Upper lobe of left lung (tissue), 6 donors: ENCODE measurements at places on chromosomes 11 and 22.

GRCh38 chr11:33256031-33256812 is 959 bp upstream of the HIPK3 start:
- peak; percentile 61 for DNase-seq

DNA sequence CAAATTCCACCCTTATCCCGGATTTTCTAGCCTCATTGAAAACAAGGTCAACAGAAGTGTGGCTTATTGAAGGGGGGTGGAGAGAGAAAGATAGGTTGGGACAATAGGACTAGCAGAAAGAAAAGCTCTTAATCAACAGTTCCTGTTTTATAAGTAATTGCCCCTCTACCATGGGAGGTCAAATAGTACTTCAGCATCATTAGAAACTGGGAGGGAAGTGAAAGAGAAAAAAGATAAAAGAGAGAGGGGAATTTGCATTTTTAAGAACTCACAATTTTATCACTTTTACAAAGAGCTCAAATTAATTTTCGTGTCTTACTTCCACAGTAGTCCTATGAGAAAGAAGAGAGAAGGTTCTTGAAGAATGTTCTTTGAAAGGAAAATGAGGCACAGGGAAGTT is 89.2 kb downstream of the AMOTL1 start:
- no peak for DNase-seq

GRCh38 chr11:99464985-99465384 is 444.2 kb downstream of the CNTN5 start:
- no peak for DNase-seq

- no peak for DNase-seq
Measured at GRCh38 chr22:48921411-48921903, 906.2 kb downstream of the BRD1 start.

DNA sequence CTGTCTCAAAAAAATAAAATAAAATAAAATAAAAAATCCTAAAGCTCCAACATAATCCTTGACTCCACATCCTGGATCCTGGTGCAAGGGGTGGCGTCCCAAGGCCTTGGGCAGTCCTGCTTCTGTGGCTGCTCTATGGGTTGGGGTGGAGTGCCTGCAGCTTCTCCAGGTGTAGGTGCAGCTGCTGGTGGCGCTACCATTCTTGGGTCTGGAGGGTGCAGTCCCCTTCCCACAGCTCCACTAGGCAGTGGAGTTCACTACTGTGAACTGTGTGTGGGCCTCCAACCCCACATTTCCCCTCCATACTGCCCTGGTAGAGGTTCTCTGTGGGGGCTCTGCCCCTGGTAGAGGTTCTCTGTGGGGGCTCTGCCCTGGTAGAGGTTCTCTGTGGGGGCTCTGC is 6.9 kb upstream of the TBC1D22A start:
- DNase-seq, result no peak

DNA sequence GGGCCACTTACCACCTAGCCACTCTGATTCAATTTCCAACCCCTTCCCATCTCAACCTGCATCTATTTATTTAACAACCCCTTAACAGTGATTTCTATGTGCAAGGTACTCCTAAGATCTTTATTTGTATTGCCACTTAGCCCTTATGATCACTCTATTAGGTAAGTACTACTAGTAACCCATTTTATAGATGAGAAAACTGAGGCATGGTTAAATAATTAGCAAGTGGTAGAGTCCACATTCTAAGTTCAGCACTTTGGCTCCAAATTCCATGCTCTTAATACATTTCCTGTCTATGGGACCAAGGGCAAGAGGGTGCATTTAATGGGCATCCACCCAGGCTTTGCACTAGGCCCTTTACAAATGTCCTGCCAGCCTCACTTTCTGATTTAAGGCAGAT is 38.1 kb upstream of the CSNK2A3 start:
- DNase-seq, result no peak

GRCh38 chr11:92204731-92205130 is 19.9 kb upstream of the FAT3 start:
- DNase-seq, result peak; percentile 40

- DNase-seq, result peak; percentile 97
Measured at GRCh38 chr11:128859563-128860441, 7.3 kb downstream of the KCNJ1 start.

- peak; percentile 63 for DNase-seq
Measured at GRCh38 chr11:130181295-130182272, 22.0 kb downstream of the ST14 start.

DNA sequence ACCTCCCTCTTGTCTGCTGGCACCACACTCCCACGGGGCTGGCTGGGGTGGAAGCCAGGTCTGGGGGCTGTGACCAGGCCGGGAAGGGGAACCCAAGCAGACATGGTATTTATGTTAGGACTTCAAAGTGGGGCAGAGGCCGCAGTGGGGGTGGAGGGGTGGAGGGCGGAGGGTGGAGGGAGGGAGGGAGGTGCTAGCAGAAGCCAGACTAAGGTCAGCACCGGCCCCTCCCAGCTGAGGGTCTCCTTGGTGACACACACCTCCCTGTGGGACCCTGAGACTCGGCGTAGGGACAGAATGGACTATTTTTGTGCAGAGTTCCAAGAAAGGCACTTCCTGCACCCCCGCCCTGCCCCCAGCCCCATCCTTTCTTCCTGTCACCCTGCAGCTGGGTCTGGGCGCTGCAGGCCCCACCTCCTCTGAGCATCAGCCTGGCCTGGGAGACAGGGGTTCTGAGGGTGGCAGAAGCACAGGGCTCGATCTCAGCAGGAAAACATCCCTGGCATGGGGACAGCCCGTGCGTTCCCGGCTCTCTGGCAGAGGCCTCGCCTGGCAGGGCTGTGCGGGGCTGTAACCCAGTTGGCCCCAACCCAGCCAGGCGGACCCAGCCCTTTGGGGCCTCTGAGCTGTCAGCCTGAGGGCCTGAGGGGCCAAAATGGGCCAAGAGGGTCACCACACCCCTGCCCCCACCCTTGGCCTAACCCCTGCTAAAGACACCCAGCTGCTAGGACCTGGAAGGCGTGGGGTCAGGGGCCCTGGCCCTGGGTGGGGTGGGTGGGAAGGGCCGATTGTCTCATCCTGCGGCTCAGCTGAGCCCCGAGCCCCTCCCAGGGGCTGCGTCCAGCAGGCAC is 9.6 kb upstream of the CD248 start:
- DNase-seq, result no peak

DNA sequence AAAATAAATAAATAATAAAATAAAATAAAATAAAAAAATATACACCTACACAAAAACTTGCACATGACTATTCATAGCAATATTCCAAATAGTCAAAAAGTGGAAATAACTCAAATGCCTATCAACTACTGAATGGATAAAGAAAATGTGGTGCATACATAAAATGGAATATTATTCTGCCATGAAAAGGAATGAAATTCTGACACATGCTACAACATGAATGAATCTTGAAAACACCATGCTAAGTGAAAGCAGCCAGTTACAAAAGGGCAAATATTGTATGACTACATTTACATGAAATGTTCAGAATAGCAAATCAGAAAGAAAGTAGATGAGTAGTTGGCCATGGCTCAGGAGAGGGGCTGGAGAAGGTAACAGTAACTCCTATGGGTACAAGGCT is 46.3 kb downstream of the MICAL3 start:
- DNase-seq, result no peak
